Activated T-helper 1 cell treated with anti-CD3 and anti-CD28 coated beads, Interleukin-2, amount 50 U/mL, for 16 hours (primary cell): ENCODE measurements at places on chromosomes 13 and 19.

DNA sequence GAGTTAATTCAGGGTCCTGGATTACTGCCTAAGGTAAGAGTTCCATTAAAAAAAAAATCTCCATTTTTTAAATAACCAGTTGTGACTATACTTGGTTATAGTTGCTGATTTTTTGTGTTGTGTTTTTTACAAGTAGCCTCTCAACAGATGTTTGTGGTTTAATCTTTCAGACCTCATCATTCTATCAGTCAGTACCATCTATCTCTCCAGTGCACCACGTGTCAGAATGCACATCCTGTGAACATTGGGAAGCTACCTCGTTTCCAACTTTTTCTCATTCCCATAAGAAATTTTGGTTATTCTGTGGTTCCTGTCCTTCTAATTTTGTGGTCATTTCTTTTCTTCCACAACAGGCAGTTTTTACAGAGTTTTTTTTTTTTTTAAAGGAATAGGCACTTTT is 39.2 kb downstream of the WDFY2 start:
- DNase-seq = no peak

DNA sequence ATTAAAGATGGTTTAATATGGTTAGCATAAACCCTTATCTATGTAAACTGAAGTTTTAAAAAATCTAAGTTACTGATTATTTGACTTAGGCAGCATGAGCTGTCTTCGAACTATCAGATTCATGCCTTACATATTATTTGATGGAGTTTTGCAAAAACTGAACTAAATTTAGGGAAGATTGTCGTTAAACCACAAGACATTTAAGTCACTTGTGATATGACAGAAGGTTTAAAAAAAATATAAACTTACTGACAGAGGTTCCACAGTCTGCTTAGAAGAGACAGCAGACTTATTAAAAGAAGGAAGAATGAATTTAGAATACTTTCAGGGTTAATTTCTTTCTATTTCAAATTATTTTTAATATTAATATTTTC is 110.9 kb upstream of the FRY start:
- DNase-seq = no peak

- DNase-seq = peak; percentile 17
These were observed 30.0 kb upstream of the TPT1 start for GRCh38 chr13:45370922-45371406.

GRCh38 chr19:5627395-5627904 is 4.6 kb downstream of the SAFB start:
- no peak for DNase-seq

GRCh38 chr19:48757741-48758144 is 2.4 kb downstream of the FGF21 start:
- DNase-seq = no peak

DNA sequence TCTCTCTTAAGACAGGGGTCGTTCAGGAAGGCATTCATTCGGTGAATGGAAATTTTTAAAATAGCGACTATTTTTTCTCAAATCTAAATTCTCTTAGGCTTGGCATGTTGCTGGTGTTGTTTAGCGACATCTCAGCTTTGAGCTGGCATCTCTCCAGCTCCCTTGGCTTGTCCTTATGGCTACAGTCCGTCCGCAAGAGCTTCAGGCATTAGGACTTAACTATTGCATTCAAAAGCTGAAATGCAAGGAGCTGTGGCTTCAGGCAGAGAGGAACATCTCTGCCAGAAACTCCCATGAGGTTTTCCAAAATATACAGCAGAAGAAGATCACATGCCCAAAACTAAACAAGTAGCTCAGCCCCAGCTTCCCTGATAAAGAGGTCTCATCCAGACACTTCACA is 578.5 kb downstream of the EFNB2 start:
- no peak for DNase-seq

DNA sequence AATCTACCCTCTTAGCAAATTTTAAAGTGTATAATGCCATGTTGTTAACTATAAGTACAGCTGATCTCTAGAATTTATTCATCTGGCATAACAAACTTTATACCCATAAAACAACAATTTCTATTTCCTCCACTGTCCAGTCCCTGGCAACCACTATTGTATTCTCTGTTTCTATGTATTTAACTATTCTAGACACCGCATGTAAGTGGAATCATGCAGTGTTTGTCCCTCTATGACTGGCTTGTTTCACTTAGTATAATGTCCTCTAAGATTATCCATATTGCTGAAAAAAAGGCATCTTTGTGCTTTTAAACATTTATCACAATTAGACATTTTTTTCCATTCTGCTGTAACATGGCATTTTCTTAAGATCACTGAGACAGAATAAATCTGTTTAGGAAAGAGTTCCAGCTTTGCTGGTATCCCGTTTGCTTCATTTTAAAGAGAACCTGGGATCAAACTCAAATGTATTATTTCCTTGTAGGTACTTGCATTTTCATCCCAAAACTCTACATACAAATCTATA is 1191.0 kb downstream of the SLITRK5 start:
- no peak for DNase-seq

- DNase-seq = no peak
These were observed 1.2 kb upstream of the TMEM59L start for GRCh38 chr19:18611327-18612050.

- no peak for DNase-seq
These were observed 94.0 kb downstream of the KLF12 start for GRCh38 chr13:74040200-74040599.

DNA sequence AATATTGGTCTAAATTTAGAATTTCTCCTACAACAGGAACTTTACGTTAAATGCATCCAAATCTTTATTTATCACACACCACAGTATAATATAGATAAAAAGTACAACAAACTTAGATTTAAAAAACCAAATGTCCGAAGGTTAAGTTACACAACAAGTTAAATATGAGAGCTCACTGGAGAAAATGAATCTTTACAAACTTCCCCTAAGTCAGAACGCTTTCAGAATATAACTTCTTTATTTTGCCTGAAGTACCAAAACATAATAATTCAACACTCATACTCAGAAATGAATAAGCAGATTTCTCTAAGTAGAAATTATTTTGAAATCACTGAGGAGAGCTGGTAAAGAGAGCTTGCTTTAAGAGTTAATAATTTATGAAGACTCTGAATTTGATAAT is 33.8 kb downstream of the TSC22D1 start:
- DNase-seq = no peak

- DNase-seq = peak; percentile 25
These were observed 24.2 kb upstream of the TTYH1 start for GRCh38 chr19:54390942-54391577.

- no peak for DNase-seq
These were observed 13.8 kb downstream of the SPACA6 start for GRCh38 chr19:51706885-51707284.

GRCh38 chr19:6531956-6532243 is 1.1 kb downstream of the TNFSF9 start:
- DNase-seq = no peak

- DNase-seq = no peak
These were observed 40.6 kb downstream of the PHF11 start for GRCh38 chr13:49536144-49536873.

- no peak for DNase-seq
These were observed 332 bp upstream of the SUPT20H start for GRCh38 chr13:37059848-37060192.

DNA sequence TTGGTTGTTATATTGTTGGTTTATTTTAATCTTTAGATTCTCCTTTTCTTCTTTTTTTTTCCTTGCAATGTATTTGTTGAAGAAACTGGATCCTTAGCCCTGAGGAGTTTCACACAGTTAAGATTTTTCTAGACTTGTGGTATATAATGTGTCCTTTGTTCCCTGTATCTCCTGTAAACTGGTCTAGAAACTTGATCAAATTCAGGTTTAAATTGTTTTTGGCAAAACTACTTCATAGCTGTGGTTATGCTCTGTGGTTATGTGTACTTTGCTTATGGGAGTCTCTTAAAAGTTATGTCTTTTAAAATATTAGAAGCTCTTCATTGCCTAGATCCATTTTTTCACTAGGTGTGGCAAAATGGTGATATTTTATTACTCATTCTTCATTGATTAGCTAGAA is 3.7 kb upstream of the MTRF1 start:
- DNase-seq = no peak

DNA sequence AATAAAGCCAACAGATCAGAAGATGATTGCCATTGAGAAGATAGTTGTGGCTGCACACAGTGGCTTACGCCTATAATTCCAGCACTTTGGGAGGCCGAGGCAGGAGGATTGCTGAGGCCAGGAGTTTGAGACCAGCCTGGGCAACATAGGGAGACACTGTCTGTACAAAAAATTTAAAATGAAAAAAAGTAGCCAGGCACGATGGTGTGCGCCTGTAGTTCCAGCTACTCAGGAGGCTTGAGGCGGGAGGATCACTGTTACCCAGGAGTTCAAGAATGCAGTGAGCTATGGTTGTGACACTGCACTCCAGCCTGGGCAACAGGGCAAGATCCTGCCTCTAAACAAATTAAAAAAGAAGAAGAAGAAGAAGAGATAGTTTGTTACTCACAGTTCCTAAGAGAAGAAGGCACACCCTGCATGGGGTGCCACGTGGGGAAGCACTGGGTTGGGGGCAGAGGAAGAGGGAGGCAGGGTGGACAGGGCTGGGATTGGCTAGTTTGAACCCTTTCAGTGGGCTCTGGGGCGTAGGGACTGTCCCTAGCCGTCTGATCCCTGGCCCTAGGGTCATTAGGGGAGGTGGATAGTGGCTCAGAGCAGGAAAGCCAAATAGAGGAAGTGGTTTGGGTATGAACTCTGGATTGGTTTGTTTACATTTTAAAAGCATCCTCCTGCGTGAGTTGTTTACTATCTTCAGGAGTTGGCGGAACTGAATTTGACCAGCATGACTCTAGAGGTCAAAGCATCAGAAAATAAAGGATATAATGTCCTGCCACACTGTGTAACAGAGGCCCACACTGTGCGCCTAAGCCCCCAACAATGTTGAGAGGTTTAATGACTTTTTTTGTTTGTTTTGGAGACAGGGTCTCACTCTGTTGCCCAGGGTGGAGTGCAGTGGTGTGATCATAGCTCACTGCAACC is 60.5 kb upstream of the MEDAG start:
- DNase-seq = no peak

DNA sequence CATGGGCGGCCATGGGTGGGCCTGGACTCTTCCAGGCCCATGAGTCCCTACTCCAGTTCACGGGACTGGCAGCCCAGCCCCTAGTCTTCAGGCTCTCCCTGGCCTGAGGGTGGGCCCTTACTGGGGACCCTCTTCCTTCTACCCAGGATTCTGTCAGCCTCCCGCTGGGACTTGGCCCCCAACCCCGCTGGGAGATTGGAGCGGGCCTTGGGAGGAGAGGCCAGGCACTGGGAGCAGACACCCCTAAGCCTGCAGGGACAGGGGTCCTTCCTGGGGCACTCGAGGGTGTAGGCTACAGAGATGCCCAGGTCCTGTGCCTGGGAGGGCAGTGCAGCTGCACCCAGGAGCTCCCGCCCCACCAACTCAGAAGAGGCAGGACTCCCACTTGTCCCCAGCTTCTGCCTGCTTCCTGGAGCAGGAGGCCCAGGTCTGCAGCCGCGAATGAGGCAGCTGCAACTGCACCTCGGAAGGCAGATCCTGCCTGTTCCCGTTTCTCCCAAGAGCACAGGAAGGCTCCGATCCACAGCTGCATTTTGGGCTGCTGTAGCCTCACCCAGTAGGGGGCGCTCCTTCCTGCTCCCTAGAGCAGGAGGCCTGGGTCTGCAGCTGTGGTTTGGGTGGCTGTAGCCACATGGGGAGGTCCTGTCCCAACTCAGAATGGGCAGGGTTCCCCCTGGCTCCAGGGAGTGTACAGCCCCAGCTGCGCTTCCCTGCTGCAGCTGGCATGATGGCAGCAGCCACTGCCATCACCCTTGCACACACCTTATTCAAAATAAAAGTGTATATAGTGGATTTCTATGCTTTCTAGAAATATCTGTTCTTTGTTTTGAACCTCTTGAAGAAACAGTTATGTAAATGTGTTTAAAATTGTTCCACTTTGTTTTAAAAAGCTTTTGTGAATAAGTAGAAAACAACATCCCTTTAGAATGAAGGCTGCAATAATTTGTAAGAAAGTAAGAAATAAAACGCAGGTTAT is 46.8 kb downstream of the TEX26 start:
- DNase-seq = peak; percentile 3

GRCh38 chr13:74979703-74980102 is 502.3 kb downstream of the TBC1D4 start:
- no peak for DNase-seq

DNA sequence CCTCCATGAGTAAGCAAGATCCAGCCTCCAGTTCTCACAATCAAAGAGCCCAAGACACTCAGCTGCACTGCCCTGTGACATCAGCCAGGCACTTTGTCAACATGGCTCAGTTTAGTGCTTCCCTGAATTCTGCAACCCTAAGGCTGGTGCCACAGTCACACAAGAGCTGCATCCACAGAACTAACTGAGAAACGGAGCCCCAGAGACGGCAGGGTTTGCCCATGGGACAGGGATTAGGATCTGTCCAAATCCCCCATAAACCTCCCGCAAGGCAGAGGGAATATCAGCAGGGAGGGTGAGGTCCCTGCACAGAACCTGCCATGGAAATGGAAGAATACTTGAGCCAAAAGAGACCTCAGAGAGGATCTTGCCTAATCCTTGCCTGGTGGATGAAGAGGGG is 70.4 kb upstream of the UQCRFS1 start:
- no peak for DNase-seq

DNA sequence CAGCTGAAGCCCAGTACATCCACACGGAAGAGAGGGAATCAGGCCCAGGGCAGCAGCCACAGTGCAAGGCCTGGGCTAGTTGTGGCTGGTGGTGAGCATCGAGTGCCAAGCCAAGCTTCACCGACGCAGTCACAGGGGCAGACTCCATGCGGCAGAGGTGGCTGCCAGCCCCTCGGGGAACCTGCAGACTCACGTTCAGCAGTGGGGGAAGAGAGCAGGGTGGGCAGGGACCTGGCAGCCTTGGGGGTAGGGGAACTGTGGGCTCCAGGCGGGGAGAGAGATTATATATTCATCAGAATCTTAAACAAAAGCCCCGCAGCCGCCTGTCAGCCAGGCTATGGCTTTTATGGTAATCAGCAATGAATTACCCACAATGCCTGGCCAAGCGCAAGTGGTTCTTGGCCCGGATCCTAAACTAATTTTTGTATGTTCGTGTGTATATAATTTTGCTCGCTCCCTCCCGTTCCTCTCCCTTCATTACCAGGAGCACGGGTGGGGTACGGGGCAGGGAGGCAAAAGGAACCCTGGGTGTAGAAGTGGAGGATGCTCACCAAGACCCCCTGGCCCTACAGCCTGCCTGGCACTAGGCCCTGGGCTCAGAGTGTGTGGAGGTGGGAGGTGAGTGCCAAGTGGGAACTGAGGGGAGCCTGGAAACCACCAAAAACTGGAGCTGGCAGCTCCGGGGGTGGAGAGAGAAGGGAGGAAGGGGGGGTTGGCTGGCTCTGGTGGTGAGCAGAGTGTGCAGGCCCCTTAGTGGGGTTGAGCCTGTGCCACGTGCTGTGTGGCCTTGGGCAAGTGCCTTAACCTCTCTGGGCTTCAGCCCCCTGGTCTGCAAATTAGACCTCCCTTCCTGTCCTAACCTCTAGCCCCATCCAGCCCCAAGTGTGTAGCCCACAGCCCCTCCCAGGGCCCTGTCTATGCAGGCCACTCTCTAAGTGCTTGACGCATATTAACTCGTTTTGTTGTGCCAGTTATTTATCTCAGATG is 31.9 kb downstream of the PTPRS start:
- DNase-seq = no peak

- no peak for DNase-seq
These were observed 110.5 kb downstream of the LRCH1 start for GRCh38 chr13:46663206-46664037.

GRCh38 chr13:111344471-111345191 is 24.2 kb downstream of the TEX29 start:
- DNase-seq = no peak
